ENCODE measurements at places on chromosomes 16 and 17. TPM values are rescaled to one million over a fixed set of nuclear protein-coding genes. Genes with fewer than 3 reads are reported as not detected.

GRCh38 chr17:47872651-47873161 is 21.7 kb upstream of the SP6 start:
- DNase-seq: no peak

DNA sequence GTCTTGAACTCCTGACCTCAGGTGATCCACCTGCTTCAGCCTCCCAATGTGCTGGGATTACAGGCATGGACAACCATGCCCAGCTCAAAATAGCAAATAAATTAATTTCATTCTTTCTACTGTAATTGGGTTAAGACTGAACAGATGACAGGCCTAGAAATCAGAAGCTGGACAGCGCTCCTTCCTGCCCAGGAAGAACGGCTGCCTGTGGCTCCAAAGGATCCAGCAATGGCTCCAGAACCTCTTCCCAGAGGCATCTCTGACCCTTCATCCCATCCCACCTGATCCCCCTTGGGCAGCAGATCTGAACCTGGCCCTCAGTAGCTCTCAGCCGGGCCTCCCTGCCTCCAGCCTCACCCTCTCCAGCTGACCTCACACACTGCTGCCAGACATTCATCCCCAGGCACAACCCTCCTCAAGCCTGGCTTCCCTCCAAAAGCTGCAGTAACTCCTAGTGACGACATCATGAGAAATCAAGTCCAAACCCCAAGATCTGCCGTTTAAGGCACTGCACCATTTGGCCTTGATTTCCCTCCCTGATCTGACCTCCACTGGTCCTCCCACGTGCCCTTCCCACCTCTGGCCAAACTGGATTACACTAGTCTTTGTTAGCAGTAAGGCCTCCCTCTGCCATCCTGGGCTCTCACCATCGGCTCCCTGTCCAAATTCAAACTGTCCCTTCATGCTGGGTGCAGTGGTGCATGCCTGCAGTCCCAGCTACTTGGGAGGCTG is 3.1 kb upstream of the MIF4GD start:
- DNase-seq: no peak

DNA sequence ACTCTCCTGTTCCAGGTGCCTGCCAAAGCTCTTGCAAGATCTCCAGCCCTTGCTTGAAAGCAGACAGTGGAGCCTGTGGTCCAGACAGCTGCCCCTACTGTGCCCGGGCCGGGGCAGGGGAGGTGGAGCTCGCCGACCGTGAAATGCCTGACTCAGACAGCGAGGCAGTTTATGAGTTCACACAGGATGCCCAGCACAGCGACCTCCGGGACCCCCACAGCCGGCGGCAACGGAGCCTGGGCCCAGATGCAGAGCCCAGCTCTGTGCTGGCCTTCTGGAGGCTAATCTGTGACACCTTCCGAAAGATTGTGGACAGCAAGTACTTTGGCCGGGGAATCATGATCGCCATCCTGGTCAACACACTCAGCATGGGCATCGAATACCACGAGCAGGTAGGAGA is 17.7 kb downstream of the CACNA1G start:
- DNase-seq: no peak

DNA sequence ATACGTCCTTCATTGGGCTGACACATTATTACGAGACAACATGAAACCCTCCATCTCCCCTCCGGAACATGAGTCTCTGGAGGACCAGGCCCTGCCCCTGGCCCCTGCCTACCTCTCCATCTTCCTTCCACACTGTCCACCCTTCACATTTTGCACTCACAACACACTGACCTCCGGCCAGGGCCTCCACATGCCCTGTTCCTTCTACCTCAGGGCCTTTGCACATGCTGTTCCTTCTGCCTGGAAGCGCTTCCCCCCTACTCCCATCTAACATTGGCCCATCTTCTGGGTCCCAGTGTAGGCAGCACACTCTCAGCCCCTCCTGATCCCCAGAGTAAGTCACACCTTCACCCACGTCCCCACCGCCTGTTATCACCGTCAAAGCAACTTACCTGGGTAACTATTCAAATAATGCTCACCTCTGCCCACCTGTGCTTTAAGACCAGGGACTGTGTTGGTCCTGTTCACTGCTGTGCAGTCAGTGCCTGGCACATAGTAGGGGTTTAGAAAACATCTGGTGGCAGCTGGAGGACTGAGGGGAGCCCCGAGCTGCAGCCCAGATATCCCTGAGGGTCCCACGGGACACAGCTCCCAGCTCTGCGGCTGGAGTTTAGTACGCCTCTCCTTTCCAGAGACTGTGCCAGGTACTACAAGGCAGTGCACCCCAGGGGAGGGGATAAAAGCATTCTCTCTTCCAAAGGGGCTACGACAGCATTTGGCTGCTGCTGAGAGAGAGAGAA is 27.2 kb downstream of the RPH3AL start:
- DNase-seq: no peak

DNA sequence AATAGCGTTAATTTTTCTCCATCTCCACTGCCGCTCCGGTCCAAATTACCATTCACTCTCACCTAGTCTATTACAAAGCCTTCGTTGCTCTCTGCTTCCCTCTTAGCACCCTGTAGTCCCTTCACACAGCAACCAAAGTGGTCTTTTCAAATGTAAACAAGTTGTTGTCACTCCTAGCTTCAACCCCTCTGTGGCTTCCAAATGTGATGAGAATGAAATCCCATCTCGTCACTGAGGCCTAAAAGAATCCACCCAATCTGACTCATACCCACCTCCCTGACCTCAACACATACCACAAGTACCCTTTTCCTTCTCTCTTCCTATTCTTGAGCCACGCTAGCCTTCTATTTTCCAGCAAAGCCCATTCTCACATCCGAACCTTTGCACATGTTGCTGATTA is 2.2 kb upstream of the PELP1 start:
- no peak for DNase-seq

- no peak for DNase-seq
Measured at GRCh38 chr17:56810891-56811775, 22.6 kb downstream of the C17orf67 start.

DNA sequence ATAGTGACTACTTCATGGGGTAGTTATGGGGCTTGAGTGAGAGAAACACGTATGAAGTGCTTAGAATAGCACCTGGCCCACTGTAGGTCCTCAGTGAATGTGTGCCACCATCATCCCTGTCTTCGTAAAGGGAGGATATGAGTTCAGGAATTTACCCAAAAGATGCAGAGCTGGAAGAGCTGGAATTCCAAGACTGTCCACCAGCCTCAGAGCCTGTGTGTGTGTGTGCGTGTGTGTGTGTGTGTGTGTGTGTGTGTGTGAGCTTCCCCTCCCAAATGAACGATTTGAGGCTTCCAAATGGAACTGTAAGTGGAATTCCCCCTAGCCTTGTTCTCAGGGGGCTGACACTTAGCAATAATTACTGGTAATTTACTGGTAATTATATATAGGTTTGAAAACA is 27.3 kb downstream of the WFDC1 start:
- DNase-seq: no peak

- no peak for DNase-seq
Measured at GRCh38 chr17:82489117-82489516, 30.4 kb upstream of the FOXK2 start.

DNA sequence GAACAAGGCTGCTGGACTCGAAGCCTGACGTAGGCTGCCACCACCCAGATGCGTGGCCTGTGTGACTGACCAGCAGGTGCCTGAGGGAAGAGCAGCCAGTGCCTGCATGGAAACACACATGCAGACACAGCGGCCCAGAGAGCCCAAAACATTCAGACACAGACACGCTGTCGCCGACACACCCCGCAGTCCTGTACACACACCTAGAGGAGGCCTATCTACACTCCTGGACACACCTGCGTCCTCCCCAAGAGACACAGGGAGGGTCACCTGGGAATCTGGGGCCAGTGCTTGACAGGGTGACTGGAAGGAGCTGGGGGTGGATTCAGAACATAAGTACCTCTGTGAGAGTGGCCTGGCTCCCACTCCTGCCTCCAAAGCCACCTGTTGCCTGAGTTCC is 6.1 kb upstream of the TSPOAP1 start:
- DNase-seq: no peak

GRCh38 chr16:30895627-30896260 is 670 bp upstream of the CTF1 start:
- DNase-seq: no peak

- DNase-seq: no peak
Measured at GRCh38 chr16:11099672-11100205, 155.4 kb downstream of the CLEC16A start.

DNA sequence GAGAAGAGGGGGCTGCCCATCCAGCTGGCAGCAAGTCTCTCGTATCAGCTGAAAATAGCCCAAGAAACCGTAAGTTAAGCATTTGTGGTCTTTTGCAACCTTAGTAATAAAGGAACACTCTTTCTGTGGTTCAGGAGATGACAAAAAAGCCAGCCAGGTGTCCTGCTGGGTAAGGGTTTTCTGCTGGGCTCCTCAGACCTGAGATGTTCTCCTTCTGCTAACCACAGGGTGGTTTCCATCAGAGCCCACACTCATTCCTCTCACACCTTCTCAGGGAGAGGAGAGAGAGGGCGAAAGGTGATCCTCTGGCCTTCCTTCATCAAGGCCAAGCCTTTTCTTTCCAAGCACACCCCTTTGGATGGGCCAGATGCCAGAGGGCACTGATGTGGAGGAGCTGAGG is 70.7 kb downstream of the TEX14 start:
- DNase-seq: no peak

DNA sequence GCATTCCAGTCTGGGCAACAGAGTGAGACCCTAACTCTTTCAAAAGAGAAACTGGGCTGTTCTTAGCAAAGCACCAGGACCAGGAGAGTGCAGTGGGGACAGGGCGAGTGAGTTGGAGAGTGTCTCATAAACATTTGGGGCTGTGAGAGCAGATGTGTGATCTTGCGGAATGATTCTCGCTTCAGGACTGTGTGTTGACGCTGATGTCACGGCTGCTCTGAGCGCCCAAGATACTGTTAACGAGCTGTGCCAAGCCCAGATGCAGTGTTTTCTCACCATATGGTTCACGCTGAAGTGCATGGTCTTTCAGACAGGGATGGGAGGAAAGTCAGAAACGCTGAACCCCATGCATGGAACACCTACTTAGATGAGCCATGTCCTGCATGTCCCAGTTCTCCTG is 438.2 kb downstream of the HS3ST4 start:
- no peak for DNase-seq

DNA sequence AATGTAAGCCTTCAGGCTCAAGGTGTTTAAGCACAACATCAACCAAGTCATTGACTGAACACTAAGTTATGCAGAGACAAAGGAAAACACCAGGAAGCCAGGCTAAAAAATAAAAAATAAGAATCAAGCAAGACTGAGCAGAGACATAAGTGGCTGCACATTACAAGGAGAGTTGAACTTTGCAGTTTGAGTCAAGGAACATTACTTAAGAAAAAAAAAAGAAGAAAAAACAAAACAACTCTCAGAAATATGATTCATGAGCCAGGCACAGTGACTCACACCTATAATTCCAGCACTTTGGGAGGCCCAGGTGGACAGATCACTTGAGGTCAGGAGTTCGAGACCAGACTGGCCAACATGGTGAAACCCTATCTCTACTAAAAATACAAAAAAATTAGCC is 168.1 kb downstream of the C16orf95 start:
- no peak for DNase-seq

DNA sequence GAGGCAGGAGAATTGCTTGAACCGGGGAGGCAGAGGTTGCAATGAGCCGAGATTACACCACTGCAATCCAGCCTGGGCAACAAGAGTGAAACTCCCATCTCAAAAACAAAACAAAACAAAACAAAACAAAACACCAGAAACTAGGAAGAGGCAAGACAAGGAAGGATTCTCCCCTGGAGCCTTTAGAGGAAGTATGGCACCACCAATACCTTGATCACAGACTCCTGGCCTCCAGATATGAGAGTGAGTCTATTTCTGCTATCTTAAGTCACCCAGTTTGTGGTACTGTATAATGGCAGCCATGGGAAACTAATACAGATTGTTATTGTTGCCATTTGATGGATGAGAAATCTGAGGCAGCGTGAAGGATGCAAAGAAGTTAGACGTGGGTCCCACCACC is 14.6 kb upstream of the CPPED1 start:
- DNase-seq: no peak

GRCh38 chr16:47213761-47214440 is 70.2 kb upstream of the NETO2 start:
- no peak for DNase-seq

Gene FAM171A2
- 0.45 TPM for total RNA-seq

Gene NME1
- total RNA-seq: 148 TPM

Gene GP1BA
- total RNA-seq: not detected

Gene KRTAP4-4
- total RNA-seq: not detected

Gene PLXDC1
- 3.9 TPM for total RNA-seq

Gene KRT33B
- total RNA-seq: not detected

Data from activated CD8-positive, alpha-beta T cell treated with anti-CD3 and anti-CD28 coated beads, Interleukin-2, amount 10 ng/mL, durations not matched to agents 7 days and 5 days (primary cell).